GM23248 (cell line): ENCODE measurements at places on chromosomes 16 and 17. TPM values are rescaled to one million over a fixed set of nuclear protein-coding genes. Genes with fewer than 3 reads are reported as not detected.

The AHSP gene
- not detected in 2 replicates for total RNA-seq

The CSH2 gene
- not detected in 2 replicates for total RNA-seq

The HOXB8 gene
- total RNA-seq: not detected in 2 replicates

DNA sequence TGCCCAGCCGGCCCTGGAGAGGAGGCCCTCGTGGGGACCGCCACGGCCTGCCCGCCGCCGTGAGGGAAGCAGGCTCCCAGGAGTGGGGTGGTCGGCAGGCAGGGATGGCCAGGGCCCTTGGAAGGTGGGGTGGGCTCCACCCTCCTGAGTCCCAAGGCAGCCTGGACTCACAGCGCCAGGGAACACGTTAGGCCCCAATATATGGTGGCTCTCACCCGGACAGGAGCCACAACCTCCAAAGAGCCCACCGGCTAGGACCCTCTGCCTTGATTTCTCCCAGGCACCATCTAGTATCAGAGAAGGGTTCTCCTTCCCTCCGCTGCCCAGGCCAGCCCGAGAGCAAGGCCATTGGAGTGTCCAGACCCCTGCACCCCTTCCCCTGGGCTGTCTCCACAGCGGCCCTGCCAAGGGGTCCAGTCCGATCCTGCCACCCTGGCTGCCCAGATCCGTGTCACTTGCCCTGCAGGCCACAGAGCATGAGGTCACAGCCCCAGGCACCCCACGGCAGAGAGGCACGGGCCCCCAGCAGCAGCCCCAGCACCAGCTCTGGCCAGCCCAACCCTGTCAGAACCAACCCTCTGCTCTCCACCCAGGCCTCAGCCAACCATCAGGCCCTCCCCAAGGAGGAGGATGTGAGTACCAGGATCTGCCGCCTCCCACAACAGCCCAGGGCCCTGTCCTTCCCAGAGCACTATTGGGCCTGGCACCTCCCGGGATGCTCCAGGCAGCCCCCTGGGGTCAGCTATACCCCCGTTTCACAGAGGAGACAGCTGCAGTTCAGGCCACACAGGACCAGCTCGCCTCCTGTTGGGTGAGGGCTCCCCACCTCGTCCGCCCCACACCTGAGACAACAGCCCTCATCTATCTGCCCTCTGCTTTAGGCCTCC is 1.1 kb upstream of the AXIN1 start:
- peaks cover 8% of the 10 kb centered on the region for H3K4me1 ChIP-seq
- no peaks in the 10 kb centered on the region for H3K27me3 ChIP-seq
- no peak overlapping the region for H3K27ac ChIP-seq
- peak; percentile 33 for DNase-seq
- H3K36me3 ChIP-seq: no peaks in the 10 kb centered on the region
- H3K4me3 ChIP-seq: peak overlapping the region; percentile 17; the same call in 1 of the 2 replicates

DNA sequence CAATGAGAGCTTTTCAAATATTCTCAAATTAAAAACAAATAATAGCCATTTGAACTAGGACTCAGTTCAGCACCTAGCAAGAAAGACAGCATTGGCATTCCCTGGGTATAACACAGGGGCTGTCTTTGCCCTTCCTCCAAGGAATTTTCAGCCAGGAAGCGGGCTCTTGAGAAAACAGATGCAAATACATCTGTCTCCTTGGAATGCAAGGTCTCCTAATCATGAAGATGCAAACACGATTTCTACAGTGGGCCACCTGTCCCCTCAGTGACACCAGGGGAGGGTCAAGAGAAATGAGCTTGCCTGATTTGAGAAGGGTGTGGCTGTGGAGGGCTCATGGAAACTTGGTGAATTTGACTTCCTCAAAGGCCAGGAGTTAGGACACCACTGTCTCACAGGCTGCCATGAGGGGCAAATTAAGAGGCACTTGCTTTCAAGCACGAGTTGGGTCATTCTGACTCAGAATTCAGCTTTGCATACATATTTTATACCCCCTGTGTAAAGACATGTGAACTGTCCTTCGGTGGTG is 24.5 kb upstream of the SUPT4H1 start:
- no peaks in the 10 kb centered on the region for H3K4me1 ChIP-seq
- H3K27me3 ChIP-seq: no peaks in the 10 kb centered on the region; the same call in none of the 2 replicates
- no peak overlapping the region for H3K27ac ChIP-seq
- no peak for DNase-seq
- no peaks in the 10 kb centered on the region for H3K36me3 ChIP-seq

DNA sequence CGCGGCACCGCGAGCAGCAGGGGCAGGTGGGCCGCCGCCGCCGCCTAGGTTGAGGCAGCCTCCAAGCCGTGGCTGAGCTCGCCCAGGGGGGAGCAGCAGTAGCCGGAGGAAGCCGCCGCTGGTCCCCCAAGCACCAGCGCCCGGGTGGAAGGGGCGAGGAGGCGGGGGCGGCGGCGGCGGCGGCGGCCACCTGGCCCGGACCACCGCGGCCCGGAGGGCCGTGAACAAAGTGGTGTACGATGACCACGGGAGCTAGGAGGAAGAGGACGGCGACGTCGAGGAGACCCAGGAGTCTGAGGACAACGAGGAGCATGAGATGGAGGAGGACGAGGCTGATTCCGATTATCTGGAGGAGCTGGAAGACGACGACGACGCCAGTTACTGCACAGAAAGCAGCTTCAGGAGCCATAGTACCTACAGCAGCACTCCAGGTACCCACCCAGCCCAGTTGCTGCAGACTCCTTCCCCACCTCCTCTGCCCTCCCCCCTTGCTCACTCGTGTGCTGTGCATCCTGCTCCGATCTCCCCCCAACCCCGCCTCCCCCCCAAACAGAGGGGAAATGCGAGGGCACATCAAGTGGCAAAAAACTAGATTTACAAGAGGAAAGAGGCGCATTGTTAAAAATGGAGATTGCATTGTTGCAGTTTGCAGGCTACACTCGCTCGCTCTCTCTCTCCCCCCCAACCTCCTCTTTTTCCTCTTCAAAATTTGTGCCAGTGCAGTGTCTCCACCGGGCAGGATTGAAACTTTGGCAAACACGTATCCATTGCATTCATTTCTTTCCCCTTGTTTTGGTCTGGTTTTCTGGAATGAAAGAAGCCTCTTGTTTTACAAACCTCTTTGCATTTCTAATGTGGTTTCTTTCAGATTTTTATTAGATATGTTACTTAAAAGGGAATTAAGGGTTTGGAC is 41.8 kb upstream of the AMZ2 start:
- no peaks in the 10 kb centered on the region; the same call in 1 of the 2 replicates for H3K36me3 ChIP-seq
- H3K27me3 ChIP-seq: no peaks in the 10 kb centered on the region
- peaks cover 4% of the 10 kb centered on the region; the same call in 1 of the 2 replicates for H3K4me1 ChIP-seq
- DNase-seq: peak; percentile 57
- peak overlapping the region; percentile 74 for H3K4me3 ChIP-seq
- no peak overlapping the region for H3K27ac ChIP-seq

DNA sequence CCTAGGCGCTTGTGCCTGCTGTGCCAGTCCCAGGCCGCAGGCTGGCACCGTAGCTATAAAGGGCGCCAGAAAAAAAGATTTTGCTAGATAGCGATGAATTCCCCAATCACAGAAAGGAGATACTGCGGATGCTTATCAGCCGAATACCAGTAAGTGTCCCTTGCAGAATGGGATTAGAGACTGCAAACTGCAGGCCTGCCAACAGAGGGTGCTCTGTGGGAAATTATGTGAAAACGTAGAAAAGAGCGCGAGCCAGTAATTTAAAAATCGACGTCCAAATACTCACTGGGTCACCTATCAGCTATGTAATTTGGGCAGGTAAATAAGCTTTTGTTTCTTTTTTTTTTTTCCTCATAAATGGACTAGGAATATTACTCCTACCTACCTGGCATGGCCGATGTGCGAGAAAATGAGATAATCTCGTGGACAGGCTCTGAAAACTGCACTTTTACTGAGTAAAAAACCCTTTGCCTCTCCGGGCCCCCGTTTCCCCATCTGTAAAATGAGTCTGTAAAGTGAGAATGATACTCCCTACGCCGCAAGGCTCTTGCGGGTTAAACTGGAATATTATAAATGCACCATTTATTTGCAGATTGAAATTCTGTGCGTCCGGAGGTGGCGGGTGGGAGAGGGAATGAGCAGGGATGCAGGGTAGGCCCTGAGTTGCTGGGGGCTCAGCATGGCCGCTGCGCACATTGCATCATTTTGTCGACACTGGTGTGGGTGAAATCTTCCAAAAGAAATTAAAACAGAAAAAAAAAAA is 1.2 kb upstream of the COG1 start:
- H3K4me1 ChIP-seq: peaks cover 9% of the 10 kb centered on the region
- peak overlapping the region; percentile 72 for H3K4me3 ChIP-seq
- H3K27me3 ChIP-seq: no peaks in the 10 kb centered on the region
- H3K36me3 ChIP-seq: peaks cover 2% of the 10 kb centered on the region; the same call in 1 of the 2 replicates
- peak overlapping the region; percentile 55 for H3K27ac ChIP-seq

- H3K27ac ChIP-seq: peak overlapping the region; percentile 93
- no peaks in the 10 kb centered on the region for H3K36me3 ChIP-seq
- H3K27me3 ChIP-seq: no peaks in the 10 kb centered on the region
- H3K4me1 ChIP-seq: peaks cover 13% of the 10 kb centered on the region
- DNase-seq: peak; percentile 95
- peak overlapping the region; percentile 99 for H3K4me3 ChIP-seq
Measured at GRCh38 chr16:11977376-11978041, 975 bp downstream of the SNX29 start.

- H3K36me3 ChIP-seq: no peaks in the 10 kb centered on the region
- H3K27me3 ChIP-seq: no peaks in the 10 kb centered on the region
- H3K4me3 ChIP-seq: no peak overlapping the region
- no peak for DNase-seq
- H3K27ac ChIP-seq: no peak overlapping the region
Measured at GRCh38 chr17:62786646-62787045, 21.5 kb downstream of the MARCHF10 start.

DNA sequence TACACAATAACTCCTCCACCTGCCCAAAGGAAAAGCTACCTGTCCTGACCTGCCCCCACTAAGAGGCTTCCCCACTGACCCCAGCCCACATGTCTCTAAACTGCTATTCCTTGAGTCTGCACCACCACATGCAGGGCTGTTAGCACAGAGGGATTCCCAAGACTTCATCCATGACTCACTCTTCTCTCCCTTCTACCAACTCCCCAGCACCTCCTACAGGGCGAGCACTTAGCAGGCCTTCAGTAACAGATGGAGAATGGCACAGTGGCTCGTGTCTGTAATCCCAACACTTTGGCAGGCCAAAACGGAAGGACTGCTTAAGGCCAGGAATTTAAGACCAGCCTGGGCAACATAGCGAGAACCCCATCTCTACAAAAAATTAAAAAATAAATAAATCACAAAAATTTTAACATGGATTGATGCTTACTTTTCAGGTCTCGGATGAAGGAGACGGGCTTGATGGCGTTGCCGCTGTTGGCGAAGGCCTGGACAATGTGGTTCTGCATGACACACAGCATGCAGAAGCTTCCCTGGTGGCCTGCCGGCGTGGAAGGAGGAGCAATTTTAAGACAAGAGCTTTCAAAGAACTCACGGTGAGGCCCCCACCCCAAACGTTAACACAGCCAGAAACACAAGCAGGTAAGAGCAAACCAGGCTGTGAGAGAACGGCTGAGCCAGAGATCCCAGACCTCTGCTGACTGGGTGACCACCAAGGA is 12.0 kb downstream of the USP36 start:
- DNase-seq: peak; percentile 88
- 0 out of 2 replicates have a peak, but pooled peaks cover 6% of the 10 kb centered on the region for H3K4me1 ChIP-seq
- H3K4me3 ChIP-seq: no peak overlapping the region
- no peak overlapping the region for H3K27ac ChIP-seq
- peaks cover 60% of the 10 kb centered on the region for H3K36me3 ChIP-seq
